ENCODE measurements at places on chromosomes 12 and 14.
A peak's percentile ranks its signal among the peaks of the same experiment; 100 is the strongest.

GRCh38 chr14:94689218-94689984 is 77.2 kb downstream of the SERPINA3 start:
- DNase-seq, result peak; percentile 62

- no peak for DNase-seq
These were observed 927.5 kb downstream of the SLC6A15 start for GRCh38 chr12:83985084-83985483.

- DNase-seq, result peak; percentile 9
These were observed 2.6 kb downstream of the WNK1 start for GRCh38 chr12:754851-755562.

DNA sequence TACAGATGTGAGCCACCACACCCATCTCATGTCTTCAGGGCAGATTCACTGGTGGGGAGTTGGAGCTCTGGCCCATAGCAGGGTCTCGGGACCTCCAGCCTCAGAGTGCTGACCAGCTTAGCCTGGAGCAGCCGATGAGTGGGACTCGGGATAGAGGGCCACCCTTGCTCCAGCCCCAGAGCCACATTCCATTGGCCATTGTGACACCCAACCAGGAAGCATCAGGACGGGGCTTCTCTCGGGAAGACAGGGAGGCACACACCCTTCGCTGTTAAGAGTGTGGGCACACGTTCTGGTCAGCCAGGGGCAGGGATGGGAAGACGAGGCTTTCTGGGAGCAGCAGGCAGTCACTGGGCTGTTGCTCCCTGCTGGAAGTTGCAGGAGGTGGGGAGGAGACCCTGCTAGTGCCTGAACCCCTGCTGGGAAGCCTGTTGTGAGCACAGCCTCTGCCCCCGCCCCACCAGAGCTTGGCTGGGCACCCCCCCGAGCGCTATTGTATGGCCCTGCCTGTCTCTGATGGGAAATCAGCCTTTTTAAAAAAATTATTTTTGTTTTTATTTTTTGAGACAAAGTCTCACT is 1.6 kb downstream of the ADGRD1 start:
- DNase-seq, result no peak

GRCh38 chr12:23204933-23205778 is 580.2 kb downstream of the ETNK1 start:
- peak; percentile 12 for DNase-seq

DNA sequence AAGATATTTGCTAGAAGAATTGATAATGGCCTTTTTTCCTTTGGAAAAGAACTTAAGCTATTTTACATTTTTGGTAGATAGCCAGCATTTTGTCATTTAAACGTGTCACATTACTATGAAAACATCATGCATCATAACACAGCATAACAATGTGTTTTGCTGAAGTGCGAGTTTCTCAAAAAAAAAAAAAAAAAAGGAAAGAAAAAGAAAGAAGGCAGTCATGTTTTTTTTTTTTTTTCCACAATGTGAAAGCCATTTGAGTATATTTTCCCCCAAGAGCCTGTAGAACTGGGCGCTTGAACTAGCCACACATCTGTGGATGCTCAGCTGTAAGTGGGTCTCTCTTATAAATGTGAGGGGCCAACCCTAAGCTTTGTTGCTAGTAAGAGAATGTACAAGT is 300.1 kb downstream of the AKAP6 start:
- DNase-seq, result no peak

- DNase-seq, result no peak
These were observed 103.8 kb downstream of the DAD1 start for GRCh38 chr14:22485178-22485577.

- DNase-seq, result no peak
These were observed 98.4 kb downstream of the GTF2A1 start for GRCh38 chr14:81122326-81122725.

Measured in body of pancreas (tissue), 4 donors.